Right atrium auricular region (tissue), 2 donors: ENCODE measurements at places on chromosomes 3 and 15. TPM values are rescaled to one million over a fixed set of nuclear protein-coding genes. Genes with fewer than 3 reads are reported as not detected.

DNA sequence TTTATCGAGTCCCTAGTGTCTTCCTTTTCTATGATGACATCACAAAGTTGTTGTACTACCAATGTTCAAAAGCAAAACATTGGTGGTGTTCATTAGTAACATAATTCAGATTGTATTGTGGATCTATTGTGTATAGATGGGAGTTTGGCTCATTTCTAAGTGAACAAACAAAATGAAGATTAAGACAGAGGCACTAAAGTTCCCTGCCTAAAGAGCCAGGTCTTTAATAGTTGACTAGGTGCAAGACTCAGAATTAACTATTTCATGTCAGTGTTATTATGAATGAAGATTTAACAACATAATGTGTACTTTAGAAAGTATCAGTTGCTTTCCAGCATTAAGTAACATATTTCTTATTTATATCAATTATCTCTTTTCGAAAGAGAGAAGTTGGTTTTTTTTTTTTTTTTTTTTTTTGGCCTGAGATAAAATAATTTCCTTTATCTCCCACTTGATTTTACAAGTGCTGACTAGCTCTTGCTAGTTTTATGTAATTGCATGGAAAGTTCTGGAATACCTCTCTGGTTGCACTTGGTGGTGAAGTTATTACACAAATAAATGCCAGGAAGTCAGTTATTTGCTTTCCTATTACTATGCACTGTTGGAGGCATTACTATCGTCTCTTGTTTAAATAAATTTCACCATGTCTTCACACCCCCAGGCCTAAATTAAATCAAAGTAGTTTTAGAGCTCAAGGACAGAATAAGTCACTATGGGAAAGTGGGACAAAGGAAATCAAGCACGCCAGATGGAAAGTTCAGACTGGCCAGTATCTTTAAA lies 48.7 kb downstream of the NAALADL2 start:
- no peak for DNase-seq

Gene GUCA1C
- total RNA-seq: not detected

- no peak for DNase-seq
These were observed 536 bp downstream of the SEC61A1 start for GRCh38 chr3:128052595-128053351.

DNA sequence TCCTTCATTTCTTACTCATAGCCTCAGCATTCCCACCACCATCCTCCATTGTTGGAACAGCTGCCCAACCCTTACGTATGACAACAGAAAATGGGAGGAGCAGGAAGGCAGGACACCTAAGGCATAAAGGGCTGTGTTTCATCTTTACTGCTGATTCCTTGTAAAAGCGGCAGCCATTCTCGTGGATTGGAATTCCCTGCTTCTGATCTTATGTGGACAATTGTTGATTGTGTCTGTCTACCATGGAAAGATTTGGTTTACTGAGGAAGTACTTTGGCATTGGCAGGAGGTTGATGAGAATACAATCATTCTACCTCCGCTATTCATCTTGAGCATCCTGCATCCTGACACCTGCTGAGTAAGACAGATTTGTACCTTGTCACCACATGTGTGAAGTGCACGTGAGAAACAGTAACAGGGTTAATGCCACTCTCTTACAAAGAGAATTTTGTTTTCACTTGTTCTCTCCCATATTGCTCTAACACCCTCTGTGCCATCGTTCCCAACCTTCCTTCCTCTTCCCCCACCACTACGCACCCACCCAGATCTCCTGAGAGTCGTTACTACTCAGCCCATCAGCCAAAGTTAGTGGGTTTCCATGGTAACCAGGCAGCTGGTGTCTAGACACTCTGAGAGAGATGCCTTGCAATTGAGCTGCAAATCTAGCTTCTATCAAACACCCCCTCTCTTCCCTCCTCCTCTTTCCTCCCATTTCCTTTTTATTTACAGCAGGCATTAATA lies 75.7 kb downstream of the GAP43 start:
- DNase-seq: no peak

- DNase-seq: no peak
These were observed 60.8 kb upstream of the ARHGEF26 start for GRCh38 chr3:154060238-154061000.

DNA sequence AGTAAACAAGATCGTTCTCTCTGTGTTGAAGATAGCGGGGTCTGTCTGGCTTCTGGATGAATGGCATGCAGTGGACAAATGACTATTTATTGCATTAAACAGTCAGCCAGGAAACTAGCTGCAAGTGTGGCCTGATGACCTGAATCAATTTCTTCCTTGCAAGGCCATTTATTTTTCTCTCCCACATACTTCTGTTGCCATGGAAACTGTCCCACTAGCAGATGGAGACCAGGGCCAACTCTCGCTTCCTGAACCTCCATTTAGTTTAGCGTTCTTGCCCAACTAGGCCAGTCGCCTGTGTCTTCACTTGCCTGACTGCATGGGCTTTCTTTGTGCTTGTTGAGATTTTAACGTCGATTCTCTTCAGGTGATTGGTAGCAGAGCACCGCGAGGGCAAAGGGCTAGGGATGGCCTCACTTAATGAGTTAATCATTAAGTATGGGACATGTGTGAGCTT lies 27.6 kb downstream of the LMCD1 start:
- DNase-seq: no peak

DNA sequence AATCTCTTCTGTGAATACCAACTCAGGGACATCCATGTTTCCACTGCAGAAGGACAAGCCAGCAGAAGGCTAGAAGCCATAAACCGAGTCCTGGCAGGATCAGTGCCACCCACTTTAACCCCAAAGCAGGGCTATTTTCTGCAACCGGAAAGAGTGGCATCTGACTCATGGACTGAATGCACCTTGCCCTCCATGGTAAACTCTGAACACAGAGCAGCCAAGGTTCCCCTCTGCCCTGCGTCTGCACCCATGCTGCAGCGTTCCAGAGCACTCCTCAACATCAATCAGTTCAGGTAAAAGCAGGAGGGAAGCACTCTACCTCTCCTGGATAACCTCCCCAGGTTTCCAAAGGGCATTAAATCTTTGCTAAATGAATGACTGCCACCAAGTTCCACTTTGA lies 801 bp upstream of the NGRN start:
- no peak for DNase-seq

Gene TMEM89
- not detected for total RNA-seq

- DNase-seq: no peak
These were observed 229.7 kb downstream of the NAALADL2 start for GRCh38 chr3:175088766-175089380.

GRCh38 chr3:115071601-115072000 lies 75.5 kb downstream of the ZBTB20 start:
- no peak for DNase-seq

GRCh38 chr3:151446002-151446340 lies 14.9 kb downstream of the IGSF10 start:
- no peak for DNase-seq

DNA sequence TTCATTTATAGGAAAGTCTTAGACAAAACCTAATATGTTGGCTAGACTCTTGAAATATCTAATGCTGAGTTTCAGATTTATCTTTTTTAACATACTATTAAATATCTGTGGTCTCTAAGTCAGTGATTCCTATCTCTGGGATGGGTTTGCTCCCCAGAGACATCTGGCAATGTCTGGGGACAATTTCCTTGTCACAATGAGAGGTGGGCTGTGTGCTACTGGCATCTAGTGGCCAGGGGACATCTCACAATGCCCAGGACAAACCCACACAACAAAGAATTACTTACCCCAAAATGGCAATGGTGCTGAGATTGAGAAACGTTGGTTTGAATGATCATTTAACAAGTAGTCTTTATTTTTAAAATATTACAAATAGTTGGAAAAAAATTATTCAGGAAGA lies 602.1 kb downstream of the MAGI1 start:
- no peak for DNase-seq

- DNase-seq: no peak
These were observed 110.7 kb upstream of the CTDSPL start for GRCh38 chr3:37751016-37751415.

GRCh38 chr15:77867266-77868047 lies 210.1 kb downstream of the TBC1D2B start:
- no peak for DNase-seq

- no peak for DNase-seq
These were observed 206.0 kb downstream of the KLHL25 start for GRCh38 chr15:85588677-85589076.

Gene NDUFB5
- total RNA-seq: 142 TPM

Gene ZNF860
- total RNA-seq: 0.28 TPM

Gene EFCAB12
- not detected for total RNA-seq

Gene CFAP20DC
- not detected for total RNA-seq

Gene C2CD4A
- total RNA-seq: not detected

GRCh38 chr3:119175872-119176756 lies 2.7 kb downstream of the UPK1B start:
- no peak for DNase-seq

- no peak for DNase-seq
These were observed 54.9 kb downstream of the FRMD4B start for GRCh38 chr3:69330891-69331400.

DNA sequence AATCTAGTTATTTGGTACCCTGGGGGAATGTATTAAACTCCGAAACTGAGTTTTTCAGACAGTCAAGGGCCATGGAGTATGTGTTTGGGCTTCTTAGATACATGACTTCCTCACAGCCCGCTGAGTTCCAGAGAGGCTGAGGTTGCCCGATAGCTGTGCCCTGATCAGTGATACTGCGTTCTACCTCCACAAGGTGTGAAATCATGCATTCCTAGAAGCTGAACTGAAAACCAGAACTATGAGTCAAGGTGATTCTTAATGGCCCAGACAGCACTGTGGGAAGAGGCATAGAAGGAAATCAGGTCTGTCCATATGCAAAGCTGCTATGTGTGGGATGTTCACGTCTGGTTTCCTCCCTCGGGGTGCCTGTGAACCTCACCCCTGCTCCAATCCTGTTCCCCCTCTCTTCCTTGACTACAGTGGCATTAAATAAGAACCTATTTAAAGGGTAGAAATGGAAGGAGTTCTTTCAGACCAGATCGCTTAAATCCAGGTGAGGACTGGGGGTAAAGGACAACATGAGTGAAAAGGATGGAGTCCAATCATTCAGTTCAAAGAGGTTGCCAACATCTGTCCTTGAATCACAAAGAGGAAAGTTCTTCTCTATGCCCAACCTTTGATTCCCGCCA lies 74.3 kb downstream of the MYO1E start:
- no peak for DNase-seq

Gene IL5RA
- total RNA-seq: 0.51 TPM

DNA sequence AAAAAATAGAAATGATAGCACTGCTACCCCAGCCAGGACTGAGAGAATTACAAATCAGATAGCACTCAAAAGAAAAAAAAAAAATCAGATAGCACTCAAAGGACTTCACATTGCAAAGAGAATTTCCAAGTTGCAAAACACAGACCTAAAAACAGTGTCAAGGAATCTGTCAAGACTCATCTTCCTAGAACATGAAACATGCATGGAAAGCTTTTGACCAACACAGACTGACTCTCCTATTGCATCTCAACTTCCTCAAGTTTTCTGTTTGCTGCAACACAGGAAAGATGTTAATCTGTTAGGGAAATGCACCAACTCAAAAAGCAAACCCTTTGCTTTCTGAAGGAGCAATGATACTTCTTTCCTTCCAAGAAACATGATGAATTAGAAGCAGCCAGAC lies 42.3 kb downstream of the RAB27A start:
- DNase-seq: no peak

Gene CTNNB1
- 156 TPM for total RNA-seq

- no peak for DNase-seq
These were observed 206.9 kb downstream of the KLHL25 start for GRCh38 chr15:85587707-85588411.

GRCh38 chr3:112979244-112979832 lies 4.4 kb upstream of the CD200R1 start:
- no peak for DNase-seq

- no peak for DNase-seq
These were observed 18.0 kb upstream of the RYR3 start for GRCh38 chr15:33292717-33293307.

DNA sequence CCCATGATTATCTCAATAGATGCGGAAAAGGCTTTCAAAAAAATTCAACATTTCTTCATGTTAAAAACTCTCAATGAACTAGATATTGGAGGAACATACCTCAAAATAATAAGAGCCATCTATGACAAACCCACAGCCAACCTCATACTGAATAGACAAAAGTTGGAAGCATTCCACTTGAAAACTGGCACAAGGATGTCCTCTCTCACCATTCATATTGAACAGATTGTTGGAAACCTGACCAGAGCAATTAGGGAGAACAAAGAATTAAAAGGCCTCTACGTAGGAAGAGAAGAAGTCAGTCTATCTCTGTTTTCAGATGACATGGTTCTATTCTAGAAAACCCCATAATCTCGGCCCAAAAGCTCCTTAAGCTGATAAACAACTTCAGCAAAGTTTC lies 274.5 kb upstream of the MANF start:
- no peak for DNase-seq

- no peak for DNase-seq
These were observed 297.5 kb upstream of the DCBLD2 start for GRCh38 chr3:99199021-99199420.

- no peak for DNase-seq
These were observed 129.7 kb upstream of the ROPN1 start for GRCh38 chr3:124121379-124122312.

Gene IL17RB
- 0.83 TPM for total RNA-seq

GRCh38 chr3:121481106-121481880 lies 64.5 kb downstream of the POLQ start:
- DNase-seq: no peak

DNA sequence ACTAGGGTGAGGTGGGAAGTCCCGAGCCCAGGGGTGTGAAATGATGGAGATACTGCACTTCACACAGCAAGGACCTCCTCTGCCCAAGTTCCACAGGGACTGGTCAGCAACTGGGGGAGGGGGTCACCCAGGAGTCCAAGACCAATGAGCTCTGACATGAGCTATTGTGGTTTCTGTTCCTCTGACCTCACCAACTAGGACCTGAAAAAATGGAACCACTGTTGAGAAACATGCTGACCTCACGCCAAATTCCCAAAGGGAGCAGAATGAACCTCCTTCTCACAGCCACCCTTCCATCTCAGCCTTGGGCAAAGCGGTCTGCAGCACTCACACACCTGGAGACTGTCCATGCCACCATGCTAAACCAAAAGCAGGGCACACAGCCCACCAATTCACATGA lies 69.3 kb downstream of the LRIG1 start:
- DNase-seq: no peak

- no peak for DNase-seq
These were observed 218.6 kb downstream of the KLF13 start for GRCh38 chr15:31545257-31545656.

GRCh38 chr3:183554377-183554776 lies 1.1 kb downstream of the KLHL6 start:
- DNase-seq: no peak

DNA sequence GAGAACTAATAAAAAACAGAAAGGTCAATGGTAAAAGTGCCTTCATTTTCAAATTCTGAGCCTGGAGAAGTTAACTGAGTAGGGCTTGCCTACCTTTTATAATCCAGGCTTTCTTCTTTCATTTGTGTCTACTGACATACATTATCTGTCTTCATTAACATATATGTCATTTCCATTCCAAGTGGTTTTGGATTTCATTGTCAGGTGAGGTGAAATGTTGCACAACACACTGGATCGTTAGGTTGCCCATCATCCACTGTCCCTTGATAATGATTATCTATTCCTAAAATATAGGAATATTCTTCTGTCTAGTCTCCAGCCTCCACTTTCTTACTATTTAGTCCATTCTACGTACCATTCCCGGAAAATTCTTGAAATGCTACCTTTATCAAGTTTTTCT lies 55.0 kb upstream of the CP start:
- DNase-seq: no peak

GRCh38 chr15:42057799-42058646 lies 36.3 kb downstream of the PLA2G4D start:
- DNase-seq: peak; percentile 54
